WTC11 (cell line): ENCODE measurements at places on chromosomes 13 and 19. TPM values are rescaled to one million over a fixed set of nuclear protein-coding genes. Genes with fewer than 3 reads are reported as not detected.
A peak's percentile ranks its signal among the peaks of the same experiment; 100 is the strongest.

DNA sequence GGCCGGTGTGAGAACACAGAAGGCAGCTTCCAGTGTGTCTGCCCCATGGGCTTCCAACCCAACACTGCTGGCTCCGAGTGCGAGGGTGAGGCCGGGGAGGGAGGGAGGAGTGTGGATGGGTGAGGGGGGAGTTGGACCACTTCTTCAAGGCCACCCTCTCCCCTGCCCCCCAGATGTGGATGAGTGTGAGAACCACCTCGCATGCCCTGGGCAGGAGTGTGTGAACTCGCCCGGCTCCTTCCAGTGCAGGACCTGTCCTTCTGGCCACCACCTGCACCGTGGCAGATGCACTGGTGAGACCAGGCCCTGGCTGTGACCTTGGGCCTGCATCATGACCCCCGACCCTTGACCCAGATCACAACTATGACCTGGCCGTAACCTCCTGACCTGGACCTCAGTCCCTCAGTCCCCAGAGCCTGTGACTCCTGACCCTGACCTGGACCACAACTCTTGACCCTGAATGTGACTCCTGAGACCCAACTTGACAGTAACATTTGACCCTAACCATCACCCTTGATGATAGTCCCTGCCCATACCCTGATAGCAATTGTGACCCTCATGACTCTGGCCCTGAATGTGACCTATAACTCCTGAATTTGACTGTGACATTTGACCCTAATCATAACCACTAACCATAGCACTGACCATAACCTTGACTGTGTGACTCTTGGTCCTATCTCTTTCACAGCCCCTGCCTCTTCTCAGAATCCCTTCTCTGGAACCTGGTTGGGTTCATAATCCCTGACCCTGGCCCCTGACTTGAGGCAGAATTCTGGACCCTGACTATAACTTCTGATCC lies 10.9 kb downstream of the LTBP4 start:
- no peak for DNase-seq

DNA sequence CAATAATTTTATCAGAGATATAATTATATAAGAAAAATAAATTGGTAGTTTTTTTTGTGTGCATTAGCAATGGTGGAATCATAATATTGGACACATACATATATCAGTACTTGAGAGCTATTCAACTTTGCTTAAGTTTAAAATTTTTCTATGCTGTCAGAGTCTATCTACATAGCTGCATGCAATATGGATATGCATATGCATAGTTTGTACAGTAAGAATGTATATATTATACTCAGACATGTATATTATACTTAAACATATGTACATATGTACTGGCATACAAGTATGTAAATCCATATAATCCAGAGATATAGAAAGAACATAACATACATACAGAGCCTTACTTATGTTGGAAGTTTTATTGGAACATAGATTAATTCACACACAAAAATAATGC lies 1043.2 kb downstream of the EFNB2 start:
- no peak for DNase-seq

- DNase-seq: no peak
These were observed 1106.7 kb downstream of the EFNB2 start for GRCh38 chr13:105428811-105429210.

DNA sequence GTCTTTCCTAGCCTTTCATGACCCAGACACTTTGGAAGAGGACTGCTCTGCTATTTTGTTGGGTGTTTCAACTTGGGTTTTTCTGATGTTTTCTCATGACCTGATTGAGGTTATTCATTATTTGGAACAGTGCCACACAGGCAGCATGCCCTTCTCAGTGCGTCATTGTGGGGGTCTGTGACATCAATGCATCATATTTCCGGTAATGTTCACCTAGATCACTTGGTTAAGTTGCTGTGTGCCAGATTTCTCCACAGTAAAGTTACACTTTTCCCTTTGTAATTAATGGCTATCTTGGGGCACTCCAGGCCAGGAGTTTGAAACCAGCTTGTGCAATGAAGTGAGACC lies 124.4 kb downstream of the SIPA1L3 start:
- DNase-seq: no peak

DNA sequence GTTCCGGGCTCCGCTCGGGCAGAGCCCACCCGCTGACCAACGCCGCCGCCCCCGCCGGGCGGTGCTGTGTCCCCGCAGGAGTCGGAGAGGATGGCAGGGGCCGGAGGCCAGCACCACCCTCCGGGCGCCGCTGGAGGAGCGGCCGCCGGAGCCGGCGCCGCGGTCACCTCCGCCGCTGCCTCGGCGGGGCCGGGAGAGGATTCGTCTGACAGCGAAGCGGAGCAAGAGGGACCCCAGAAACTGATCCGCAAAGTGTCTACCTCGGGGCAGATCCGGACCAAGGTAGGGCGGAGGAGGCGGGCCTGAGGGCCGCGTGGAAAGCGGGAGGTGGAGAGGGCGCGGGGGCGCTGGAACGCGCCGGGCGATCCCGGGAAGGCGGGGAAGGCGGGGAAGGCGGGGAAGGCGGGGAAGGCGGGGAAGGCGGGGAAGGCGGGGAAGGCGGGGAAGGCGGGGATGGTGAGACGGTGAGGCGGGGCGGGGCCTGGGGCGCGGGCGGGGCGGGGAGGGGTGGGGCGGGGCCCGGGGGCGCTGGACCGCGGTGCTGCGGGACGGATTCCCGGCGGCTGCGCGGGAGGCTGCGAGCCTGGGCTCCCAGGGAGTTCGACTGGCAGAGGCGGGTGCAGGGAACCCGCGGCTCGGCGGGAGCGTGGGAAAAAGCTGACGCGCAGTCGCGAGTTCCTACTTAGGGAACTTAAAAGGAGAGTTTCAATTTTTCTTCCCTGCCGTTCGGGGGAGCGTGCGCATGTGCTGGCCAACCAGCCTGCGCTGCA lies 421 bp downstream of the DGKH start:
- DNase-seq: peak; percentile 77

DNA sequence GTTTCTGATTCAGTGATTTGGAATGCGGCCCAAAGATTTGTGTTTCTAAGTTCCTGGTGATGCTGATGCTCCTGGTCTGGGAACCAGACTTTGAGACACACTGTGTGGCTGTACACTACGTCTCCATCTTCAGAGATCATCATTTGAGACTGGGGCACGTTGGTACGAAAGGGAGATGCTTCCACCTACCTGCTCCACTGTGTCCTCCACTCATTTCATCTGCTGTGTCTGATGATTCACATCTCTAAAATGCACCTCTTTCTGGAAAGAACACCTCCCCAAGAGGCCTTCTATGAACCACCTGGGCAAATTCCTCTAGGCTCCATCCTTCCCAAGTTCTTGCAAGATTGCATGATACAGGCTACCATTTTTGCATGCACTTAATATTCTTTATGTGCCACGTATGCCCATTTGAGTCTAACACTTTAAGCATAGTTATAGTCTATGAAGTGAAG lies 58.6 kb downstream of the ERCC5 start:
- no peak for DNase-seq

DNA sequence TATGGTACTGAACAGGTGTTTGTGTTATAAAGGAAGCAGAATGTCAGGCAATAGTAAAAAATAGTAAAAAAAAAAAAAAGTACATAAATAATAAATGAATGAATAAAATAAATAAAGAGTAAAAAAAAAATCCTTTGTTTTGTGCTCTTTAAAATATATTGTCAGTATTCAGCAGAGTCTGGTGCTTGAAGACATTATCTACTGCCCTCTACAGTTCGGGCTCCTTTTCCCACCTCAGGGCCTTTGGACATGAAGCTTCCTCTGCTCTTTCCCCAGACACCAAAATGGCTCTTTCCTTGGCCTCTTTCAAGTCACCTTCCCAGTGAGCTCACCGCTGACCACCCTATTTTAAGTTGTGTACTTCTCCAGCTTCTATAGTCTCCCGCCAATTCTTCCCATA lies 137.5 kb downstream of the TNFRSF19 start:
- DNase-seq: no peak

DNA sequence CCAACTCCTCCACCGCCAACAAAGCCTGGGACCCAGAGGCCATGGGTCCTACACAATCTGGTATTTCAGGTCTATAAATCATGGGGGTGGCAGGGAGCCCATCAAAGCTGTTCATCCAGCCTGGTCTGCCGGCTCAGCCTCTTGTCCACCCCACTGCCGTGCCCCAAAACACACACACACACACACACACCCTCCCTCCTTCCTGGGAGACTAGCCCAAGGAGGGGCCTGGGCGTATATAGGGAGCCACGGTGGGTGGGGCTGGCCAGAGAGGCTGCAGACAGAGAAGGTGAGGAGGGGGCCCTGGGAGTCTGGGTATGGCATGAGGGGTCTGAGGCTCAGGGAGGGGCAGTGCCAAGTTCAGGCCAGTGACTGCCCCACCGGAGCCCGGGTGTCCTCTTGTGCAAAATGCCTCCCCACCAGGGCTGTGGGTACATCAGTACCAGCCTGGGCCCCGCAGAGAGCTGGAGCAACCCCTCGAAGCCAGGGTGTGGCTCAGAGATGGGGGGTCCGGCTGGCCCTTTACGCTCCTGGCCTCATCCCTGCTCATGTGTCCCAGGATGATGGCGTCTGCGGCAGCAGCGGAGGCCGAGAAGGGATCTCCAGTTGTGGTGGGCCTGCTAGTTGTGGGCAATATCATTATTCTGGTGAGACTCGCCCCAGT lies at the start of gene UPK1A:
Gene UPK1A (plus strand): TSS at position 267 of the 663 bp plus-strand sequence. CDS start 296 bp downstream, at position 563.
- no peak for DNase-seq

DNA sequence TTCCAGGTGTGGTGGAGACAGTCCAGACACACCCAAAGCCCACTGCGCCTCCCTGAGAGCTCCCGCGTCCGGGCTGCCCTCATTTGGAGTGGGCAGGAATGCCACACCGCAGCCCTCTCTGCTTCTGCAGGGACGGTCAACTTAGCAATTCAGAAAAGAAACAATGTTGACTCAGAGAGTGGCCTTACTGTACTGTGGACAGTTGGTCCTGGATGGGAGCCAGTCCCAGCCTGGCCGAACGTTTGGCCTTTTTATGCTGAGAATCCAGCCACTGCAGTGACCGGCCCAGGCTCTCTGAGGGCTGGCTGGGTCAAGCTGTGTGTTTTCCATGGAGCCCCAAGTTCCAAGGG lies 7.2 kb downstream of the GAS6 start:
- DNase-seq: no peak

GRCh38 chr13:73162912-73163911 lies 104.4 kb downstream of the KLF5 start:
- DNase-seq: no peak

- DNase-seq: no peak
These were observed 45.7 kb downstream of the ZC3H13 start for GRCh38 chr13:46006688-46007452.

GRCh38 chr13:23612182-23612581 lies 42.0 kb downstream of the TNFRSF19 start:
- no peak for DNase-seq

- no peak for DNase-seq
These were observed at the start of gene FUT3 for GRCh38 chr19:5851302-5851701. TSS of gene FUT3 (minus strand) at chr19:5851449.

DNA sequence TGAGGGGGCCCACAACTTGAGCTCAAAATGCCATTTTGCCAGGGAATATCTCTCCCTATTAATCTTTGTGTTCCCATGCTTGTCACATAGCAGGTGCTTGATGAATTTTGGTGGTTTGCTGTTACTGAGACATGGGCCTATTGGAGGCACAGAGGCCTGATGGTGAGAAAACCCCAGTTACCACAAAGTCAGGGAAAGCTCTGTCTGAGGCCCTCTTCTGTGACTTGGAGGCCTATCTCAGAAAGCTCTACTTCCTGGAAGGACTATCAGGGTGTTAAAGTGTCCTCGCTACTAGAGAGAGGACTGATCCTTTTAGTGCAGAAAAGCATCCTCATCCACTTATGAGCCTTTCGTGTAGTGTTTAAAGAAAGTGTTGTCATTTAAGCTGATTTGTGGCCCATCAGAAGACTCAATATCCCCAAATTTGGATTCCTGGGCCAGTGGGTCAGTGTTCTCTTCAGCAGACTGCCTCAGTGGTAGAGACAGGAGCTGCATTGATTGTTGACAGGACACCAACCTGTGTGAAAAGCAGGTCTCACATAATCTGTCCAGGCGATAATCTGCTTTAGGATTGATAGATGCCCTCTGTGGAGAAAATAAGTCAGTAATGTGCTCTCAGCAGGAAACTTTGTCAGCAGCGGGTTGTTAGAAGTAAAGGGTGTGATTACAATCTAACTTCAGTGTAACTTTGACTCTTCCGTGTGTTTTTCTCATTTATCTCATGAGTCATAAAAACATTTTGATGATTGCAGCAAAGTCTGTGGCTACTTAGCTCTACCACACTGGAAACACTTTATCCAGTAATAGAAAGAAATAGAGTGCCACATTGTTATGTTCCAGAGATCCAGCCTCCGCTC lies 121.0 kb downstream of the AKAP11 start:
- no peak for DNase-seq

DNA sequence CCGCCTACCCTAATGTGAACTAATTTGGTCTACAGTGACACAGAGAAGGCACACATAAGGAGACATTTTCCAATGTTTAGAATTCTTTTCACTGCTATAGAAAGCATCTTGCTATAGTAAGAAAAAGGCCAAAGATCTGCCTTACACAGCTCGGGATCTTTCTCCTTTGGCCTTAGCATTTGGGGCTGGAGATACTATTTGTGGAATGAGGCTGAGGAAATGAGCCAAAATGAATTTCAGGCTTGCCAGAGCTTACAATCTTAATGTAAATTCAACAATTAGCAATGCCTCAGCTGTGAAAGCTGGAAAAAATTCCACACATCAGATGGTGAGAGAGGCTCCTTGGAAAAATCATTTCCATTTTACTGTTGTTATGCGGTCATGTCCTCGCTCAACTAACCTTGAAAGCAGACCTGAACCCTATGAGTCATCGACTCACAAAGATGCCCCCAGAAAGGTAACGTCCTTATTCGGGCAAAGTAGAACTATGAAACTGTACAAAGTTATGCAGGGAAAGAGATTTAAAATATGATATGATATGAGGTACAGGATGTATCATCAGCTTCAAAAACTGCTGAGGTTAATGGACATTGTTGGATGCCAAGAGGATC lies 324.5 kb upstream of the NBEA start:
- DNase-seq: no peak

DNA sequence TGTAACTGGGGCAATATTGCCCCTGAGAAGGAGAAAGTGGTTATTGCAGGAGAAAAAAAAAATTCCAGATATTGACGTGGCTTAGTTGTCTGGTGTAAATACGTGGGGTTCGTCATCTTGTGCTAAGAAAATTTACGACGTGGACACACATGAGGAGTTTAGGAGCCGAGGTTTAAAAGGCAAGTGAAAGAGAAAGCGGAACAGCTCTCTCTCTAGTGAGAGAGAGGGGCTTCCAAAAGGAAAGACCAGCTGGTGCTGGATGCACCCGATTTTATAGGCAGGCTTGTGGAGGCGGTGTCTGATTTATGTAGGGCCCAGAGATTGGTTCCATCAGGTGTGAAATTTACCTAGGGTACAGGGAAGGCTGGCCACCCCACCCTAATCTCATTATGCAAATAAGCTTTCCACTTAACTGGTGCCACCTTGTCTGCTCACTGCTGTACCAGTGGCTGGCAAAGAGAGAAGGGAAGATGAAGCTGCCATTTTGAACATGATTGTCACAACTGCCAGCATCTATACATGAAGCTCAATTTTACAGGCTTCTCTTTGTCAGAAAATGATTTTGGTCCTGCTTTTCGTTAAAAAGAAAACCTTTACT lies 845.1 kb downstream of the DACH1 start:
- no peak for DNase-seq

The IGFL4 gene
- 0.20 to 0.37 TPM (median 0.34 TPM) in 3 replicates for total RNA-seq

The TDRD12 gene
- 1.3 to 1.8 TPM (median 1.6 TPM) in 3 replicates for total RNA-seq

The ATP8B3 gene
- 5.5 to 8.2 TPM (median 8.0 TPM) in 3 replicates for total RNA-seq

The C19orf67 gene
- 0.35 to 0.87 TPM (median 0.41 TPM) in 3 replicates for total RNA-seq

The ZNF296 gene
- total RNA-seq: 13.4 to 14.8 TPM (median 13.8 TPM) in 3 replicates

The PABPC3 gene
- 0.35 to 0.39 TPM (median 0.39 TPM) in 3 replicates for total RNA-seq

The CCL25 gene
- total RNA-seq: 0.53 TPM in 1 of 3 replicates, not detected in the others
